Body of pancreas (tissue), 4 donors: ENCODE measurements at places on chromosomes 6 and 20. TPM values are rescaled to one million over a fixed set of nuclear protein-coding genes. Genes with fewer than 3 reads are reported as not detected.

The HTR1E gene
- total RNA-seq, result not detected

The PAK5 gene
- 0.33 TPM for total RNA-seq

The SAMD3 gene
- total RNA-seq, result 20.4 TPM

The MC3R gene
- not detected for total RNA-seq

GRCh38 chr20:25237610-25238318, 10.1 kb upstream of the PYGB start:
- no peaks in the 10 kb centered on the region for H3K27me3 ChIP-seq
- H3K27ac ChIP-seq, result no peak overlapping the region
- no peaks in the 10 kb centered on the region for H3K36me3 ChIP-seq
- H3K4me3 ChIP-seq, result no peak overlapping the region

DNA sequence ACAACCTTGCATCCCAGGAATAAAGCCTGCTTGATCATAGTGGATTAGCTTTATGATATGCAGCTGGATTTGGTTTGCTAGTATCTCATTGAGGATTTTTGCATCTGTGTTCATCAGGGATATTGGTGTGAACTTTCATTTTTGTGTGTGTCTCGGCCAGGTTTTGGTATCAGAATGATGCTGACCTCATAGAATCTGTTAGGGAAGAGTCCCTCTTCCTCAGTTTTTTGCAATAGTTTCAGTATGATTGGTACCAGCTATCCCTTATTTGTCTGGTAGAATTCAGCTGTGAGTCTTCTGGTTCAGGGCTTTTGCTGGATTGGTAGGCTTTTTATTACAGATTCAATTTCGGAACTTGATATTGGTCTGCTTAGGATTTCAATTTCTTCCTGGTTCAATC, 132.5 kb downstream of the ZFAND3 start:
- no peaks in the 10 kb centered on the region for H3K36me3 ChIP-seq
- DNase-seq, result no peak
- no peak overlapping the region for H3K27ac ChIP-seq
- H3K27me3 ChIP-seq, result no peaks in the 10 kb centered on the region

GRCh38 chr6:21300439-21300838, 293.1 kb upstream of the SOX4 start:
- no peaks in the 10 kb centered on the region for H3K27me3 ChIP-seq
- H3K36me3 ChIP-seq, result no peaks in the 10 kb centered on the region
- DNase-seq, result no peak
- H3K27ac ChIP-seq, result no peak overlapping the region
- H3K4me3 ChIP-seq, result no peak overlapping the region

- DNase-seq, result no peak
- H3K36me3 ChIP-seq, result no peaks in the 10 kb centered on the region
- H3K27me3 ChIP-seq, result no peaks in the 10 kb centered on the region
- no peak overlapping the region for H3K4me3 ChIP-seq
- peaks cover 12% of the 10 kb centered on the region for H3K4me1 ChIP-seq
Measured at GRCh38 chr6:158255989-158256601, 56.2 kb upstream of the TULP4 start.
